Activated CD4-positive, alpha-beta T cell treated with anti-CD3 and anti-CD28 coated beads for 4 hours (primary cell): ENCODE measurements at places on chromosomes 2 and 18.

- DNase-seq: no peak
These were observed 551.8 kb downstream of the SOCS6 start for GRCh38 chr18:70840649-70841048.

- no peak for DNase-seq
These were observed 2.6 kb upstream of the GPR35 start for GRCh38 chr2:240622531-240623235.

DNA sequence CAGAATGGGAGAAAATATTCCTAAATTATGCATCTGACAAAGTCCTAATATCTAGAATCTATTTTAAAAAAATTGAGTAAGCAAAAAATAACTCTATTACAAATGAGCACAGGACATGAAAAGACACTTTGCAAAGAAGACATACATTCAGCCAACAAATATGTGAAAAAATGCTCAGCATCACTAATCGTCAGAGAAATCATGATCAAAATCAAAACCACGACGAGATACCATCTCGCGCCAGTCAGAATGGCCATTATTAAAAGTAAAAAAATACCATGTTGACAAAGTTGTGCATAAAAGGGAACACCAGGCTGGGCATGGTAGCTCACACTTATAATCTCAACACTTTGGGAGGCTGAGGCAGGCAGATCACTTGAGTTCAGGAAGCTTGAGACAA lies 63.5 kb downstream of the EVA1A start:
- DNase-seq: no peak

GRCh38 chr2:71466301-71467179 lies 13.2 kb downstream of the DYSF start:
- no peak for DNase-seq

GRCh38 chr2:9673914-9674481 lies 43.2 kb upstream of the YWHAQ start:
- no peak for DNase-seq

DNA sequence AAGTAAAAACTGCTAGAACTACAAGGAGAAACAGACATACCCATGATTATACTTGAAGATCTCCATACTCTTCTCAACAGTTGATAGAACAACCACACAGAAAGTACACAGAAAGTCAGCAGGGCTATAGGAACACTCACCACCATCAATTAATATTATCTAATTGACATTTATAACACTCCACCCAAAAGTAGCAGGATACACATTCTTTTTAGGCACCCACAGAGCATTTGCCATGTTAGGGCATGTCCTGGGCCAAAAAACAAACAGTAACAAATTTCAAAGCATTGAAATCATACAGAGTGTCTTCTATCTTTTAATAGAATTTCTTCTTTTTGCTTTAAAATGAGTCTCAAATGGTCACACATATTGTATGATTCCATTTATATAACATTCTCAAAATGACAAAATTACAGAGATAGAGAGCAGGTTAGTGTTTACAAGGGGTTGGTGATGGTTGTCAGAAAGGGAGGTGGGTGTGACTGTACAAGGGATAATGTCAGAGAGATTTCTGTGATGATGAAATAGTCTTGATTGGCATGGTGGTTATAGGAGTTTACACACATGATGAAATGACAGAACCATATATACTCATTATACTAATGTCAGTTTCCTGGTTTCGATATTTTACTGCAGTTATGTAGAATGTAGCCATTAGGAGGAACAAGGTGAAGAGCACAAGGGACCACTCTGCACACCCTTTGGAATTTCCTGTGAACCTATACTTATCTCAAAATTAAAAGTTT lies 82.8 kb downstream of the NCK2 start:
- no peak for DNase-seq

GRCh38 chr18:11548396-11548795 lies 61.0 kb upstream of the SLC35G4 start:
- no peak for DNase-seq

GRCh38 chr2:241131531-241131930 lies 17.7 kb downstream of the PASK start:
- DNase-seq: no peak

DNA sequence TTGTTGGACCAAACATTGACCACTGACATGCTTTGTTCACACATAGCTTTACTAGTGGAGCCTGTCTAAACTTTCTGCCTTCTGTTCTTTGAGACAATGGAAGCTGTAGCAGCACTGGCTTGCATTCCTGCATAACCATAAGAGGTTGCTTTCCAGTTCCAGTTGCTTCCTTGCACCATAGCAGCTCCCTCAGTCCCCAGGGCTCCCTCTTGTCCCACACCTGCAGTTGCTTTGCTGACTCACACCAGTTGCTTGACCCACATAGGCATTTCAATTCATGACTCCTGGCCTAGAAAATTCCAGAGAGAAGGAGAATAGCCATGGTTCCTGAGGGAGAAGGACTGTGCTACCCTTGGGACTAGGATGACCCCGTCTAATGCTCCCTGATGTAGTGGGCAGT lies 20.9 kb downstream of the SGPP2 start:
- no peak for DNase-seq

- DNase-seq: no peak
These were observed 169.5 kb downstream of the MYCN start for GRCh38 chr2:16109821-16110310.

GRCh38 chr18:54805571-54806334 lies 22.5 kb upstream of the RAB27B start:
- DNase-seq: no peak

DNA sequence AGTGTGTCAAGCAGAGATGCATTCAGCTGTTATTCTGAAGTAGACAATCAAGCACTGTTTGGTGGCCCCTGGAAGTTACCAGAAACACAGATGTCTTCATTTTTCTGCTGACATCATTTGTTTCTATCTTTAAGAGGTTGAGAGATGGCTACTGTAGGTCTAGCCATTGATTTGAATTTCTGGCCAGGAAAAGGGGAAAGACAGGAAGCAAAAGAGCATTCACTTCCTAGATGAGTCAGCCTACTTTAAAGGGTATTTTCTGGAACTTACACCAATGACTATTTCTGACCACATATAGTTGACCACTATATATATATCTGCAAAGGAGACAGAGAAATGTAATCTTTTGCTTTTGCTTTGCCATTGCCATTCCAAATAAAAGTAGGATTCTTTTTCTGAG lies 900.1 kb upstream of the SOX11 start:
- DNase-seq: no peak

DNA sequence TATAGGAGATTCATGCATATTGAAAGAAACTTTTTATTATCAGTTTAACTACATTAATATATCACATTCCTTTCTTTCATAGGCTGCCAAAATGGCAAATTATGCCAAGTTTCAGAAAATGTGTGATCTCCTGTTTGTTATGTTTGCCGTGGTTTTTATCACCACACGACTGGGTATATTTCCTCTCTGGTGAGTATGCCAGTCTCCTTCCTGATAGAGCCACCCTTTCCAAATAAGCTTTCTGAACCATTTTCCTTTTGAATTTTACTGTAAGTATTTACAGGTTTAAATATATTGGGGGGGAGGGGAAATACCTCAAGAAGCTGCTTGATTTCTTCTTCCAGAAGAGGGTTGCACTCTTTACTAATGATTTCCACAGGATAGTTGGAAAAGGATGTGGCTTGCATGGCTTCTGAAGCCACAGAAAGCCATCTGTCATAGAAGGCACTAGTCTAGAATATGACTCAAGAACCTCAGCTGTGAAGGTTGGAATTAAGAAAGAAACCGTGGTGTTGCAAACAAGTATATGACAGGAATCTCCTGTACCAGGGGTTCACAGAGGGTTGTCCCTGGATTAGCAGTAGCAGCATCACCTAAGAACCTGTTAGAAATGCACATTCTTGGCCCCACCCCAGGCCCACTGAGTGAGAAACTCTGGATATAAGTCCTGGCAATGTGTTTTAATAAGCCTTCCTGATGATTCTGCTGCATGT lies 84.5 kb upstream of the NOSTRIN start:
- DNase-seq: no peak

DNA sequence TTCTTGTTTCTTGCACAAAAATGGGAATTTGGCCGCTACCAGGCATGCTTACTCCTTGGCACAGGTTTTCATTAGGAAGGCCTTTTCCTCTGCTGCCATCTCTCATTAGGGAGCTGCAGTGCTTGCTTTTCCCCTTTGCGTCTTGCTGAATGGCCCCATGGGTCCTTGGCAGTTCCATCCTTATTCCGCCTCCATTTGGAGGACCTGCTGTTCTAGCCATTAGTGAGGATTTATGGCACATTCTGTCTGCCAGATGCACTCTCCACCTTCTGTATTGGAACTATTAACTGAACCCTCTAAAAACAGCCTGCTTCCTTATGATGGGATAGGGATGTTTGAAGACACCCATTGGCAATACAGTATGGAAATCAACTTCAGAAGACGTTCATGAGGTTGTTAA lies 103.5 kb upstream of the NOSTRIN start:
- DNase-seq: no peak

GRCh38 chr2:96114546-96114902 lies 1.8 kb downstream of the ADRA2B start:
- no peak for DNase-seq

GRCh38 chr18:45518311-45519155 lies 96.7 kb upstream of the SLC14A2 start:
- no peak for DNase-seq

DNA sequence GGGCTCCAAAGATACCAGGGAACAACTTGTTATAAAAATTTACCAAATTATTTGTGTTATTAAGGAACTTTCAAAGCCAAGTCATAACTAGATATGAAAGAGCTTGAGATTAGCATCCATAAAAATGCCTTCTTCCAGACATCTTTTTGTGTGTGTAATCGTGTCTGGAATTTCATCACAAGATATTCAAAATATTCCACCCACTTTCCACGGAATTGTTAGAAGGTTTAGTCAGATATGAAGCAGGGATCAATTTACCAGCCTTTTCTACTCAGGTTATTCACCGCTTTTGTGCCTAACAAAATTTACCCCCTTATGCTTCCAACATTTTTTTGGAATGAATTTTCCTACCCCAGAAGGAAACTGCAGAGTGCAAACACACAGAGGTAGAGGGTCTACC lies 130.2 kb upstream of the ACVR2A start:
- no peak for DNase-seq

DNA sequence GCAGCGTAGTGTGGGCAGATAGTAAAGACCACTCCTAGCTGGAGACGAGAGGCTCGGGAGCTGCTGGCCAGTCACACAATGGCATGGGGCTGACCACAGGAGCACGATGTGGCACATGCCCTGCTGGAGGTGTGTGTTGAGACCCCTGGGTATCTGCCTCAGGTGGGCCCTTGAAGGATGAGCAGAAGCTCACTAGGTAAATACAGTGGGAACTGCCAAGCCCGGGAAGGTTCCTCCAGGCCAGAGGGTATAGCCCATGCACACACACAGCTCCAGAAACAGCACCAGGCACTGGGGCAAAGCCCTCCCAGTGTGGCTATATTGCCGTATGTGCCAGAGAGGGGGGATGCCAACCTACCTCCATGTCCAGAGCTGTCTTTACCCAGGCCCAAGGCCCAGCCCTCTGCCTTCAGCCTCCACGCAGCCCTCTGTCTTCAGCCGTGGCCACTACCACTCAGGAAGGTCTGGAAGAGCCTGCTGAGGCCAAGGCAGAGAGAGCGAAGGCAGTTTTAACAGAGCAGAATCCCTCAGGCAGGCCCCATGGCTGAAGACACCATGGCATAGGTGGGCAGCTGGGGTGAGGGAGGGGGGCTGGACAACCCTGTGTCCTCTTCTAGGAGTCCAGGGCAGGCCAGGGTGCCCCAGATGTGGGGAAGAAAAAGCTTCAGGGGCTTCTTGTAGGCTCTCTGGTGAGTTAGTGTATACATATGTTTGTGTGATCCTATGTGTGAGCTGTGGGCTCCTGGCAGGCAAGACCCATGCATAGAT lies 7.0 kb upstream of the ARID5A start:
- no peak for DNase-seq

DNA sequence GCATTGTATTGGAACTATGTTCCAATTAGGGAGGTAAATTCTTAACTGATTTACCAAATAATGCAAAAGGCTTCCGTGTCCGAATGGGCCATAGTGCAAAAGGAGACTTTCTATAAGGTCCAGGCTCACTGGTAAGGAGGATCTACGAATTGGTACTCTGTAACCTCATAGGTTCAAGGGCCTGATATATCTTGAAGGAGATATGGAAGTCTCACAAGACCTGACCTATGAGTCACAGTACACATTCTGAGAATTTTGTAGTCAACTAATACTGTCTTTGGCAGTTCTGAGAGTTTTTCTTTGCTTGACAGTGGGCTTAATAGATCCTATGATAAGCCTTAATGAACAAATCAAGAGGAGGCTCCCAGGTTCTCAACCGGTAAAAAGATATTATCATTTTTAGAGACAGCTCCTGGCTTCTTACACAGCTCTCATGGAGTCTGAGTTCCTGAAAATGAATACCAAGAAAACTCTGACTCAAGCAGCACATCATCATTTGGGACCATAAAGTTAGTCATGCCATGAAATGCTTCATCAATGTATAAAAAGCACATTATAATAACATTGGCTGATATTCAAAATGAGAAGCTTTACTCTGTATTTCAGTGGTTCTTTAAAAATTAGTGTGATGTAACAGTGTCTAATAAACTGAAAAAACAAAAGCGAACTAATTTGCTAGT lies 1275.2 kb upstream of the CRIM1 start:
- no peak for DNase-seq

DNA sequence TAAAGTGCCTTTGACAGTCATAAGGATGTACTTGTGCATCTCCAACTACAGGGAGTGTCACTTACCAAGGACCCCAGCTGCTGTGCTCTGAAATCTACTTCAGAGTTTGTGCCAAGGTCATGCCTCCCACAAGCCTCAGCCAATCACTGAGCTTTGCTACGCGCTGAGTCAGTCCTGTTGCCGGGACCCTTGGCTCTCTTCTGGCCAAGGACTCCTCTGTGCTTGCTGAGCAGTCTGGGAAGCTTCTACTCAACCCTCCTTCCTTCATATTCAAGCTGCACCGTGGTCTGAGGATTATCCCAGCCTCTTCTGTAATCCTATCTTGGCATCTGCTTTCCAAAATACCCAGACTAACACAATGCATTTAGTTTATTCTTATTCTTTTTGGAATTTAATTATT lies 398.9 kb upstream of the FANCL start:
- DNase-seq: no peak

GRCh38 chr18:24002479-24002878 lies 12.1 kb upstream of the TTC39C start:
- no peak for DNase-seq

GRCh38 chr2:55621802-55622201 lies 4.4 kb upstream of the PPP4R3B start:
- DNase-seq: no peak

DNA sequence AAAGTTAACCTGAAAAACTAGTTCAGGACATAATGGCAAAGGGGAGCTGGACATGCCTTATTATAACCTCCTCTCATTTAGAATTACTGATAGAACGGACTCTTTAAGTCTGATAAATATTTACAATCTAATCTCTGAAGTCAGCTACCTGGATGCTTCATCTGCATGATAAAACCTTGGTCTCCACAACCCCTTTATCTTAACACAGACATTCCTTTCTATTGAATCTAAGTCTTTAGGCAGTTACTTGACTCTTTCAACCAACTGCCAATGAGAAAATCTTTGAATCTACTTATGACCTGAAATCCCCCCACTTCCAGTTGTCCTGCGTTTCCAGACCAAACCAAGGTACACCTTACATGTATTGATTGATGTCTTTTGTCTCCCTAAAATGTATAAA lies 191.2 kb upstream of the LRRTM4 start:
- DNase-seq: no peak
